ENCODE measurements at places on chromosomes 16 and 17.

DNA sequence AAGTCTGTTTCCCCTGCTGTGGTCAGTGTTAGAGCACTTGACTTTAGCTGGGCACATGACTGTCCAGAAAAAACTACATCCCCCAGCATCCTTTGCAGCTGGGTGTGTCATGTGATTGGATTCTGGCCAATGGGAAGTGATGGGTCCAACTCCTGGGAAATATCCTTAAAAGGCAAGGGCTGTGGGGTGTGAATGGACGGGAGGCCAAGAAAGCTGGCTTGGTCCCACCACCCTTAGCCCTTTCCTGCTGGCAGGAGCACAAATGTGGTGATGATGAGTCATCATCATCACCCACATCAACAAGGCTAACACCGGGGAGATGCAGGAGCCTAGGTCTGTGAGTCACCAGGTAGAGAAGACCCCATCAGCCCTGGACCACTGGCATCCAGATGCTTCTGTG is 341.7 kb downstream of the C16orf95 start:
- no peak for DNase-seq

DNA sequence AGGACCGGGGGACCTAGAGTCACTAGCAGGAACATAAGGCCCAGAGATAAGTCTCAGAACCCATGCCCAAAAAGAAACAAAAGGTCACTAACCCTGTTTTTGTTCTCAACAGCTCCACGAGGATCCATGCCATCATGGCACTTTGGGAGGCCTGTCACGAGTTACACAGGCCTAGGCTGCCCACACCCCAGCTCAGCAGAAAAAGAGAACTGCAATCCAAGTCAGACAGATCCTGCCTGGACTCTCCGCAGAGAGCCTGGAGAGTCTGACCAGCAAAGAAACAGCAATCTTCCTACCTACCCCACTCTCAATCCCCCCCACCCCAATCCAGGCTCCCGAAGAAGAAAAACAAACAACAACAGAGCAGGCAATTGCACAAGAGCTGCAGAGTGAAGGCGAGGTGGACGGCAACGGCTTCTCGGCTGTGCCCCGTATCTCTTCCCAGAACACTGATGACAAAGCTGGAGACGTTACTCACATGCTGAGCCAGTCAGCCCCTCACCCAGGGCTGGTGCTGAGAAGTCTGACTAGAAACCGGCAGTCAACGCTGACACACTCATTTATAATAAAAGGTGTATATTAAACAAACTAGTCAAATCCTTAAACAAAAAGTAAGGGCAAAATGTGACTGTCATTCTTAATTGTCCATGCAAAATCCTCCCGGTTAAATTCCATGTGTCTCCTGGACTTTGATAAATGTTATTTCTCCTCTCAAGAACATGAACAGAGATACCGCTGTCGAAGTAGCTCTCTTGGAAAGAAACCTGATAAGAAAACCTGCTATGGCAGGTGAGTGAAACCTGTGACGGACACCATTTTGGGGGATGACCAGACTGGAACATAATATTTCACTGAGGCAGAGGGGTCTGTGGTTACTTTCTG is 89.3 kb downstream of the SMG6 start:
- no peak for DNase-seq

GRCh38 chr17:41710472-41711090 is 1.6 kb upstream of the GAST start:
- no peak for DNase-seq

- no peak for DNase-seq
These were observed 63.5 kb upstream of the C17orf78 start for GRCh38 chr17:37312137-37312923.

GRCh38 chr16:50774405-50774804 is 32.5 kb downstream of the CYLD start:
- no peak for DNase-seq

GRCh38 chr16:72139908-72140307 is 32.0 kb downstream of the PMFBP1 start:
- no peak for DNase-seq

DNA sequence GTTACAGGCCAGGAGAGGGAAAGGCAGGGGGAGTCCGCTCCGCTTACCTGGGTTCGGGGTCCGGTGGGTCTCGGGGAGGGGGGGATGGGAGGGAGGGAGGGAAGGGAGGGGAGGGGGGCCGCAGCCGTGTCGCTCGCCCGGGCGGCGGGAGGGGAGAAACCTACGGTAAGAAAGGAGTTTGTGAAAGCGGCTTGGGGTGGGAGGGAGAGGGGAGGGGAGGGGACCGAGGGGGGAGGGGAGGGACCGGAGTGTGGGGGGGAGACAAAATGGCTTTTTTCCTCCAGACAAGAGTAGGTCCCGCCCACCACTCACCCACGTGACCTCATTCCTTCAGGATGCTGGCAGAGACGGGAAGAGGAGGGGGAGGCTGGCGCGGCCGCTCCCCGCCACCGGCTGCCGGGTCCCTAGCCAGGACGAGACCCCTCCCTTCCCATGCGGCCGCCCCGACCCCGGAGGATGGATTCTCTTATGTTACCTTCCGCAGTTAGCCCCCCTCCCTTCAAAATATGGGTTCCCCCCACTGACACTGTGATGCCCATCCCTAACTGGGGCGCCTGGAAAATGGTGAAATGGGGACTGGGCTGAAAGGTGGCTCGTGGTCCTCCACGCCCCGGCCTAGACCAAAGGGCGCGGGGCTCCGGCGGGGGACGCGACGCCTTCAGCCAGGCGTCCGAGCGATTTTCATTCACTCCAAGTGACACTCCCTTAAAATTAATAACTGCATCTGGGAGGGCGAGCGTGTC is at the start of gene PCGF2:
Gene PCGF2, minus strand, starts transcription at position 188 of the 743 bp plus-strand sequence. CDS start 7,934 bp downstream, outside the sequence.
- no peak for DNase-seq

DNA sequence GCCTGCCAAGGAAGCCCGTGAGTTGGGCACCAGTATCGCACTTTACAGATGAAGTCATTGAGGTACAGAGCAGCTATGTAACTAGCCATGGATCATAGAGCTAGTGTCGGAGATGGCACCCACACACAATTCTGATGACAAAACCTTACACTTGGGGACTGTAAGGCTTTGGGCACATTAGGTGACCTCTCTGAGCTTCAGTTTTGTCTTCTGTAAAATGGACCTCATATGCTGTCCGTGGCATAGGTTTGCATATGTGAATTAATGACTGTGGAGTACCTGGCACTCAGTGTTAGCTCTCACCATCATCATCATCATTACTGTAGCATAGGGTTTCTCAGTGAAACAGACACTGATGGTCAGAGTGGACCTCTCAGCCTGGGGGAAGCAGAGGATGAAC is 50.3 kb downstream of the CMIP start:
- DNase-seq = no peak

DNA sequence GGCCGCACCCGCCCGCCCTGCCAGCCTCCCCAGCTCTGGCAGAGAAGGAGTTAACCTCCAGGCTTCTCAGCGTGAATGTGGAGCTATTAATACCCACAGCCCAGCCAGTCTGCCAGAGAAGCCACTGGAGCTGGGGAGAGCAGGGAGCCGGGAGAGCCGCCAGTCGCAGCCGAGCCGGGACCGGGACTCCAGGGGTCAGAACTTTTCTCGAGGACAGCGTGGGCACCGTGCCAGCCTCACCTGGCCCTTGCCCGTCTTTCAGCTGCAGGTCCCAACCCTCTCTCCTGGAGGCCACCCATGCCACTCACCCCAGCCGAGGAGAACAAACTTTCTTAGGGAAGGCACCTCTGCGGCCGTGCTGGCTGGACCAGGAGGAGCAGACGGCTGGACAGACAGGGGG is 33.8 kb upstream of the SBK1 start:
- DNase-seq = no peak

DNA sequence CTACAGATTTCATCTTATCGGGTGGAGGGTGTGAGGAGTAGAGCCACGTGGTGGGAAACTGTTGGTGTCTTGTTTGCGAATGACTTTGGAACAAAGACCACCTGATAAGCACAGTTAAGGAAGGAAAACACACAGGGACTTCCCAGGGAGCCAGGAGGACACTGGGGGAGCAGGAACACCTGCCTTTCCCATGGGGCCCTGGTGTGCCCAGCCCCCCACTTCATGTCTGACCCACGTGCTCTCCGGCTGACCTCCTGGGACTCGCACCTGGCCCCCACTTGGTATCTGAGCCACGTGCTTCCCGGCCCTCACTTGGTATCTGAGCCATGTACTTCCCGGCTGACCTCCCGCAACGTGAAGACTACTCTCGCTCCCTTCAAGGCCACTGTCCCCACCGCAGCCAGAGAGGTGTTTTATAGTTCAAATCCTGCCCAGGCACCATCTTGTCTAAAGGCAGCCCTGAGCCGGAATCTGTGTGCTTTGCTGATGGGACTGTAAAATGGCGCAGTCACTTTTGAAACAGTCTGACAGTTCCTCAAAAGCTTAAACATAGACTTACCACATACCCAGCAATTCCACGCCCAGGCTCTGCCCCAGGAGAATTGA is 5.4 kb upstream of the CSNK1D start:
- no peak for DNase-seq

DNA sequence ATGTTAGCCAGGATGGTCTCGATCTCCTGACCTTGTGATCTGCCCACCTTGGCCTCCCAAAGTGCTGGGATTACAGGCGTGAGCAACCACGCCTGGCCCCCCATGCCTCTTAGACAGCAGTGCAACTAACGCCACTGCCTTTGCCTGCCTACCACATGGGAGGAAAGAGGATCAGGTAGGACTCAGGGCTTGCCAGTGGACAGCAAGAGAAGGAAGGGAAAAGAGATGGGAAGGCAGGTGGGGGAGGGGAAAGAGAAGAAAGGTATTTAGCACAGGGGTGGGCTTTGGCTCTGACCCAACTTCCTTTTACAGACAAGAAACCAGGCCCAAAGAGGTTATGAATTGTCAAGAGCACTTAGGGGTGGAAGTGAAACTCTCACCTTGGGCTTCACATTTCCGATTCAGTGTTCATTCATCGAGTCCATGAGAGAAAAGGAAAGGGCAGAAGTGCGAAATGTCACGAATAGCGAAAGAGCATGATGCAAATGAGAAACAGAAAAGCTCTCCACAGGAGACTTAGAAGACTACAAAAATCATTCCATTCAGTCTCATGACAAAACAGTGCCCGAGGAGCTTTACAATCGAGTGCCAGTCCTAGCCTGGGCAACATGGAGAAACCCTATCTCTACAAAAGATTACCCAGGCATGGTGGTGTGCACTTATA is 36.4 kb downstream of the CDK5R1 start:
- DNase-seq = peak; percentile 30

DNA sequence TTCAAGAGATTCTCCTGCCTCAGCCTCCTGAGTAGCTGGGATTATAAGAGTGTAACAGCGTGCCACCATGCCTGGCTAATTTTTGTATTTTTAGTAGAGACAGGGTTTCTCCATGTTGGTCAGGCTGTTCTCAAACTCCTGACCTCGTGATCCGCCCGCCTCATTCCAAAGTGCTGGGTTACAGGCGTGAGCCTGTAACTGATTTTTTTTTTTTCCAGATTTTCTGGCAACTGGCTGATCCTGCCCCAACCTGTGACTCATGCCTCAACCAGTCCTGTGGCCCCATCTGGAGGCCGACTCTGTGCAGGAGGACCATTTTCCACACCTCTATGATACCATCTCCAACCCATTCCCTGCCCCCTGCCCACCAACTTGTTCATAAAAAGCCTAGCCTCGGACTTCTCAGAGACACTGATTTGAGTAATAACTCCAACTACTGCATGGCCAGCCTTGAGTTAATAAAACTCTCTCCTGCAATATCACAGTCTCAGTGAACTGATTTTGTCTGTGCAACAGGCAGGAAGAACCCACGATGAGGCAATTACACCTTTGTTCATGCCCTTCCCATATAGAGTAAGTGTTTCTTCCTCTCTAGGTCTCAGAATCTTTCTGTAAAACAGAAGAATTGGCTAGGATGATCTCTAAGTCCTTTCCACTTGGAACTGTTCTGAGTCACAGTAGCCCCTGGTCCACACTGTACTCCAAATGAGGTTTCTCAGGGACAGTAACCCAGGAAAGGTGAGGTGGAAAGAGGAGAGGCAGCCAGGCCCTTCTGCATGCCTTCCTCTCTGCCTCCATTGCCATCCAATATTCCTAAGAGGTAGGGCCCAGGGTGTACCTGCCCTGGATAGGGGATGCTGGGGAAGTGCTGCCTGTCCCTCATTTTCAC is 8.8 kb upstream of the CNOT1 start:
- no peak for DNase-seq

DNA sequence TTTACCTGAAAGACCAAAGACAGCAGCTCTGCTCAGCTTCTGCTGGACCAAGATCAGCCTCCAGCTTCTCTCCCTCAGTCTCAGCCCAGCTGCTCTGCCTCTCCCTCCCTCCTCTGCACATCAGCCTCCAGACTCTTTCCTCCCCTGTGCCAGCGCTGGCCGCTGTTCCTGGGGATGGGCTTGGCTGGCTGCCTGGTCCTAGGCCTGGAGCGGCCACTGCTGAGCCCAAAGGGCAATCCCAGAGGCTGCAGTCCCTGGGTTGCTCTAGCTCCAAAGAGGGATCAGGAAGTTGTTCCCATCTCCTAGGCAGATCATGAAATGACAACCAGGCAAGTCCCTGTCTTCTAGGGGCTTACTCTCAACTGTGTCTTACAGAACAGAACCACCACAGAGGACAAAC is 31.3 kb downstream of the DCUN1D3 start:
- no peak for DNase-seq

DNA sequence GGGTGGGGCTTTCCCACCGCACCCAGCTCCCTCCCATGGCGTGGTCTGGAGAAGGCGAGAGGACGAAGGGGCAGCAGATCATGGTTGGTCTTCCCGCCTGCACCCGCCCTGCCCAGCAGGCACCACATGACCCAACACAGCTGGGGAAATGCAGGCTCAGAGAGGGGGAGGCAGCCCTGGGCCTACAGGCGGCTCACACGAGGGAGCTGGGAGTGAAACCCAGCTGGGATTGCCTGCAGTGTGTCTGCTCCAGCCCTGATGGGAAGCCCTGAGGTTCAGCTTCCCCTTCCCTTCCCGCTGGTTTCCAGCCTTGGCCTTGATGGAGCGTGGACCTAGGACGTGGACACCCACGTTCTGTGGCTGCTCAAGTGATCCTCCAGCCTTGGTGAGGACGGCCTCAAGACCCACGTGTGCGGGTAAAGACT is 20.0 kb upstream of the PABPN1L start:
- DNase-seq = no peak

DNA sequence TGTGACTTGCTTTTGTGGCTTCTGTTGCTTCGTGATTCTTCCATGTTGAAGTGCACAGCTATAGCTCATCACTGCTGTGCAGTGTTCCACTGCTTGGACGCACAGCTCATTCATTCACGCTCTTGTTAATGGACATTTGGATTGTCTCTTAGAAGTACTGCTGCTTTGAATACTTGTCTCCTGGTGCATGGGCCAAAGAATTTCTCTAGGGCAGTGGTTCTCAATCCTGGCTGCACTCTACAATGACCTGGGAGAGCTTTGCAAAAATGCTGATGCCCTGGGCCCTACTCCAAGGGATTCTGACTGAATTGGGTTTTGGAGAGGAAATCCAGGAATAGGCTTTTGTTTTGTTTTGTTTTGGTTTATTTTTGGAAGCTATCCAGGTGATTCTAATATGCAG is 20.0 kb downstream of the CCL17 start:
- DNase-seq = no peak

- DNase-seq = no peak
These were observed 1.9 kb downstream of the CEP95 start for GRCh38 chr17:64508683-64509082.

GRCh38 chr16:67637625-67638024 is 7.3 kb upstream of the CARMIL2 start:
- no peak for DNase-seq
